ENCODE measurements at places on chromosomes 3 and 15.

DNA sequence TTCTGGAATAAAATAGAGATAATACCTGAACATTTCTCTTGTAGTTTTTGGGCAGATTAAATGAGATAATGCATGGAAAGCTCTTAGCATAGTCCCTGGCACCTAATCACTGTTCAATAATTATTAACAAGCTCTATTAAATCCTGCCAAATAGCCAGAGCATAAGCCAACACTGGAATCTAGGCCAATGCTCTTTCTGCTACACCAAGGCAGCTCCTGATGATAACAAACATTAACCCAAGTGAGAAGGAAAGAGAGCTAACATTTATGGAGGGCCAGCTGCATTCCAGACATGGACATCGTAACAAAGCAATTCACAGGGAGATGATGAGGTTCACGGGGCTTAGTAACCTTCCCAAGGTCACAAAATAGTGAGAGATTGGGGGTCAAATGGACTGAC lies 23.3 kb downstream of the LARP6 start:
- DNase-seq: no peak

GRCh38 chr3:131277836-131278497 lies 103.6 kb upstream of the NUDT16 start:
- no peak for DNase-seq

- DNase-seq: peak; percentile 33
These were observed 115.6 kb downstream of the ADAMTSL3 start for GRCh38 chr15:83769411-83769999.

DNA sequence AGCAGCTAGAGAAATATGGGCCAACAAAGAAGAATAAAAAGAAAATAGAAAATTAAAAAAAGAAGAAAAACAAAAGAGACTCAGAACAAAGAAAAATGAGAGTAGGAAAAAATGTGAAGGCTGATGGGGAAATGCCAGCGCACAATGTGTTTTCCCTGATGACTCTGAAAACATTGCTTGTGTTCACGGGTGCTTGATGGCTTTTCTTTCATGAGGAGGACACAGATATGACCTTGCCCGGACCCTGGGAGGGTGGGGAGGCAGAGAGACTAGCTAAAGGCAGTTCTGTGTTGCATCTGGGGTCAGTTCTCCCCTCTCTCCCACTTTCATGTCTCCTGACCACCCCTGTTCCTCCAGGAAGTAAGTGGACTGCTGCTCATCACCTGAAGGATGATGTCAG lies 125.9 kb downstream of the MOBP start:
- no peak for DNase-seq

GRCh38 chr15:48442011-48442410 lies 110.8 kb downstream of the DUT start:
- DNase-seq: no peak

GRCh38 chr3:141388823-141389621 lies 20.7 kb downstream of the ZBTB38 start:
- DNase-seq: peak; percentile 74
